Stimulated activated CD8-positive, alpha-beta memory T cell treated with anti-CD3 and anti-CD28 coated beads, Interleukin-7, amount 100 ng/mL, for 48 hours (primary cell): ENCODE measurements at places on chromosomes 5 and 9.

GRCh38 chr5:98785244-98785643, 11.8 kb downstream of the RGMB start:
- no peak for DNase-seq

DNA sequence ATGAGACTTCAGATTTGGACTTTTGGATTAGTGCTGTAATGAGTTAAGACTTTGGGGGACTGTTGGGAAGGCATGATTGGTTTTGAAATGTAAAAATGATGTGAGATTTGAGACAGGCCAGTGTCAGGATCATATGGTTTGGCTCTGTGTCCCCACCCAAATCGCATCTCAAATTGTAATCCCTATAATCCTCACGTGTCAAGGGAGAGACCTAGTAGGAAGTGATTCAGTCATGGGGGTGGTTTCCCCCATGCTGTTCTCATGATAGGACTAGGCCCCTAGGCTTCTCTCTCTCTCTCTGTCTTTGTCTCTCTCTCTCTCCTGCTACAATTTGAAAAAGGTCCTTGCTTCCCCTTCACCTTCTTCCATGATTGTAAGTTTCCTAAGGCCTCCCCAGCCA, 473.3 kb upstream of the CD180 start:
- no peak for DNase-seq

GRCh38 chr9:82996941-82997340, 66.0 kb downstream of the RASEF start:
- DNase-seq, result no peak

- no peak for DNase-seq
These were observed 71.4 kb upstream of the PHYKPL start for GRCh38 chr5:178304016-178304415.

DNA sequence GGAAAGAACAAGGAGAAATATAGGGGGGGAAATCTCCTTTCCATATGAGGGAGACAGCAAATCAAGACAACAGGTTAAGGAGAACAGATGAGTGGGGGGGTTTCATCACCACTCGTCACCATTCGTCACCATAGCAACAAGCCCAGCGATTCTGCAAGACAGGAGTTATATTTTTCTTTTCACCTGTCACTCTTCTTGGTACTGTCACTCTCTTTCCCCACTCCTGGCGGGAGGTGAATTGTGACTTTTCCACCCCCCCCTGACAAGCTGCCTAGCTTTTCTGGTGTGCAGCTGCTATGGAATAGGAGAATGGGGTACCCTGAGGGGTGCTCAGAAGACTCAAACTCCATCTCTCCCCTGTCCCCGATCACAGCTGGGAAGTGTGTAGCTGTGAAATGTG, 239.9 kb downstream of the FAM114A2 start:
- no peak for DNase-seq

GRCh38 chr5:52392321-52392720, 395.4 kb upstream of the ITGA1 start:
- no peak for DNase-seq

DNA sequence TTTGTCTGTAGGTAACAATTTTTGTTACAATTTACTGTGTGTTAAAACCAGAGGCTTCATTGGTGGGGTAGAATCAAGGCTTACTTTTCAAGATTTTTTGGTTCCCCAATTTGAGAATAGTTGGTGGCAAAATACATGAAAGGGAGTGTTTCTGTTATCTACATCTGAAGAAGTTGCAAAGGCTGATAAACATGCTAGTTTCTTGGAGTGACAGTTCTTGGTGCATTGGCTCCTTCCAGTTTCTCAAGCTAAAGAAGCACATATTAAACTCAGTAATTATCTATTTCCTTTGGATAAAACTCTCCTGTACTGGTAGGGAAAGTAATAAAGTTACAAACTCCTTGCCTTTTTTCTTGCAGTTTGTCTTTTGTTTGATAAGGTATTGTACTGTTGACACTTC, 5.9 kb downstream of the MACIR start:
- no peak for DNase-seq

DNA sequence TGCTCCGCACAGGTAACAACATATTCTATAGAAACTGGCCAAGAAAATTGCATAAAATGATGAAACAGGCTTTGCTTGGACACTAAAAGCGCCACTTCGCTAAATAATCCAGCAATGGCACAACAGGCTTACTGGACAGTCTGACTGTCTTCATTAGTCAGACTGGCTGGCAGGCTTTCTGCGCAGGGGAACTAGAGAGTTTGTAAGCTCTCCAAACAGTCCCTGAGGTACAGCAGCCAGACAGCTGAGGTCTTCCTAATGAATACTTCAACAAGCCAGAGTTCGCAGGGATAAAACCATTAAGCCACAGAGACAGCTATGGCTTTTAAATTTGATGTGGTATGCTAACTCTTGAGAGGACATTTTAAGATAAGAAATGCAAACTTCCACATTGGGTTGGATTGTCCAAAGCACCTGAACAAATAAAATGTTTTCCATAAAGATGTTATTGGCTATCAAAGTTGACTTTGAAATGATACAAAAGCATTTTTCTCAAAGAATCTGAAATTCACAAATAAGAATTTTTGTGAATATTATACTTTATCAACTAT, 20.7 kb downstream of the PLK2 start:
- no peak for DNase-seq

GRCh38 chr9:86557918-86558317, 203.7 kb upstream of the TUT7 start:
- no peak for DNase-seq

GRCh38 chr9:98804083-98804482, 3.4 kb upstream of the GALNT12 start:
- no peak for DNase-seq

DNA sequence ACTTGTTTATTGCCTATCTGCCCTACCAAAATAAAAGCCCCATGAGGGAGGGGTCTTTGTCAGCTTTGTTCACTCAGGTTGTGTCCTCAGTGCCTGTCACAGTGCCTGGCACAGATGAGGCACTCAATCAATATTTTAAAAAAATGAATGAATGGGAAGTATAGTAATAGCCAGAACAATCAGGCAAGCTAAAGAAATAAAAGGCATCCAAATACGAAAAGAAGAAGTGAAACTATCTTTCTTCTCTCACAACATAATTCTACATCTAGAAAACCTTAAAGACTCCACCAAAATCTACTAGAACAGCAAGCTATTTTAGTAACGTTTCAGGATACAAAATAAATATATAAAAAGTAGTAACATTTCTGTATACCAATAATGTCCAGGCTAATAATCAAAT, 37.8 kb upstream of the C5orf63 start:
- DNase-seq, result no peak

DNA sequence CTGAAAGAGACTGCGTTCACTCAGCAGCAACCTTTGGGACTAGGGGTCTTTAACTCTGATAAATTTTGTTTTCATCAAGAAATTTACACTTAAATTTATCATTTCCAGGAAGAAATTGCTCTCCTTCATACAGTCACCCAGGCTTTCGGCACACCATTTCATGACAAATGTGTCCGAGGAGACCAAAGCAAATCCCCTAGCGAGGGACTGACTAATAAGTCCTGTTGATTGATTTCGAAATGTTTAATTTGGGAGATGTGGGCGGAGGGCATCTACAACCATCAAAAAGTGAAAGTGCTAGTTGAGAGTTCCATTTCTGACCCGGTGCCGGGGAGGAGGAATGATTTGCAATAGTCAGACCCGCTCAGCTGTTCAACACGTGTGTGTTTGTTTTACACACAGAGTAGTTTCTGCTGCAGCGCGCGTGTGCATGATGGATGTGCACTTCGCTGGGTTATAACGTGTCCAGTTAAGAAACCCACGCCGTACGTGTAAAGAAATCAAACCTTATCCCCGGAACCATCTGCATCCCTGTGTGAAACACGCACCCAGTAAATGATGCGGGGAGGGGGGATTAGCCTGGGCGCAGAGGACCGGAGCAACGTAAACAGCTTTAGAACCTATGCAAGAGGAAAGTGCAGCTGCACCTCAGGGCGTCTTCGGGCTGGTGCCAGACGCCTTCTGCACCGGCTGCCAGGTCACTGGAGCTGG, 845 bp upstream of the NR4A3 start:
- DNase-seq, result no peak

DNA sequence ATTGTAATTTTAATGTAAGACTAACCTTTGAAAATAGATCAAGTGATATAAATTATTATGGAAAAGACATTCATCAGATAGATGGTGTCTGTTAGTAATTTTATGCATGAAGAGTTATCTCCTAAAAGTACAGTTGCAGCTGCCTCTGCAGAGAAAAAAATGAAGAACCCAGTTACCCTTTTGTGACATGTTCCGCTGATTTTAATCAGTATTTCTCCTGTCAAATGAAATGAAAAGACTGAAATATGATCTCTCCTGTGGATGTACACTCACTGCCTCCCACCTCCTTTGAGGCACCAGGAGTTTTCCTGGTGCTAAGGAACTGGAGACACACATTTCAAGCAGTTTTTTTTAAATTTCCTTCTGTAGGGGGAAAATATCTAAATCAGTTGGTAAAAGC, 277.4 kb downstream of the KIF4B start:
- DNase-seq, result no peak

GRCh38 chr5:60522292-60522905, 177.6 kb downstream of the DEPDC1B start:
- no peak for DNase-seq

DNA sequence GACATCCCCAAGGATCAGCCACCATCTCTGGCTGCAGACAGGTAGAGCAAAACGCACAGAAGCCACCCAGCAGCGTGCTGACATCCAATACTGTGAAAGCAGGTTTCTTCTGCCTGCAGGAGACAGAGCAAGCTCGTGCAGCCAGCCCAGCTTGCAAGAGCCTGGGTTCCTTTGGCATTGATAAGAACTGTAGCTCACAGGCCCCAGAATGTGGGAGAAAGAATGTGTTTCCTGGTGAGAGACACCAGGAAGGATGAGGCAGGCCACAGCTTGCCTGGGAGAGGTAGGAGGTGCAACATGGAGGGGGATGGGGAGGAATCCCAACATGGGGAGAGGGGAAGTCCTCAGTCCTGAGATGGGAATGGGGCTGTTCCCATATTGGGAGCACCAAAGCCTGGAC, 34.0 kb upstream of the ARAP3 start:
- no peak for DNase-seq

GRCh38 chr9:27870404-27870803, 297.1 kb upstream of the C9orf72 start:
- no peak for DNase-seq

- no peak for DNase-seq
These were observed 68.4 kb upstream of the IZUMO3 start for GRCh38 chr9:24614070-24614469.

DNA sequence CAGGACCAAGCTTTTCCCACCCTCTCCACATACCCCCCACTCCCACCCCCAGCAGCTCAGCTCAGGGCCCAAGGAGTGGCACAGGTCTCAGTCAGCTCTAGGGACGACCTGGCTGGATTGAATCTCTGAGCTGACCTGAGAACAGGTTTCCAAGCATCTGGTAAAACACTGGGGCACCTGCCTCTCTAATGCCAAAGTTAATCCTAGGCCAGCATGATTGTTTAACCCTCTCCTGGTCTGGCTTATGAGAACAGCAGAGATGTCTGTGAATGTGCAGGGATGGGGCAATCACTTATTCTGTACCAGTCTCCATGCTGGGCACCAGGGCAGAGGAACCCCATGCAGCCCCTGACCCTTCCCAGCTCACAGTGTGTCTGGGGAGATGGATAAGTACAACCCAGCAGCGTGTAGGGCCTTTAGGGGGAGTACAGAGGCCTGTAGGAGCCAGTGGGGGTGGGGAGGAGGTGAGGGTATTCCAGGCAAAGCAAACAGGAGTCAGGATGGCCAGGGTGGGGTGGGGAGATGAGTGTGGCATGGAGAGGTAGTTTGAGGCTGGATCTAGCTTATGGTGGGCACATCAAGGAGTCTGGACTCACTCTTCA, 678 bp upstream of the KIF12 start:
- DNase-seq, result no peak

DNA sequence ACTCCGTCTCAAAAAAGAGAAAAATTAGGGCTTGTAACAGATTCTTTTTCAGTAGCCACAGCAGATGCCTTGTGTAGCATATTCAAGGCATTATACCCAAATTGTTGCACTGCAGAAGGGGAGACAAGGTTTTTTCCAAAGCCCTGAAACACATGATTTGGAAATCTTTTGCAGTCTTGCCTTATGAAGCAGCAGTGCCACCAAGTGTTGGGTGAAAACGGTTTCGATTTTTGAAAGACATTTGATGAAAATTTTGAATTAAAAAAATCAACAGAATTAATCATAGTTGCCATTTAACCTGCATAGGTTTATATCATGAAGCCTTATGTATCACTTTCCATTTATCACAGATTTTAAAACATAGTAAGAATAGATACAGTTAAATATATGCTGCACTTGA, 479.5 kb downstream of the TAF11L14 start:
- no peak for DNase-seq

DNA sequence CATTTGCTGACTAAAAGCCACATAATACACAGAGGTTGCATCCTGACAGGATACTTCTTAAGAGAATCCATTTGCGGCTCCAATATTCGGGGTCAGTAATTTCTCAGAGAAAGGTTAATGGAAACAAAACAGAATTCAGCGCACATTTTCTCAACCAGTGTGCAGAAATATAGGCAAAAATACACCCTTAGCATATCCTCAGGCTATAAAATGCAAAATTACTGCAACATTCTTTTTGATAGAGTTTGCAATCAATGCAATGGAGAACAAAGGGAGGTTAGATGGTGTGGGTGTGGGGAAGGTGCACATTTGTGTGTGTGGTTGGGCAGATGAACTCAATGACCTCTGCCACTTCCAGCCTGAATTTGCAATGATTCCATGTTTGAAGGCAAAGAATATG, 35.4 kb upstream of the ACO1 start:
- no peak for DNase-seq

GRCh38 chr9:136977223-136977622, at the start of gene PTGDS:
TSS of gene PTGDS (plus strand) at chr9:136977504. CDS start at chr9:136977579, 75 bp downstream.
- no peak for DNase-seq

- no peak for DNase-seq
These were observed 761 bp upstream of the DNAJC25 start for GRCh38 chr9:111630182-111630963.

DNA sequence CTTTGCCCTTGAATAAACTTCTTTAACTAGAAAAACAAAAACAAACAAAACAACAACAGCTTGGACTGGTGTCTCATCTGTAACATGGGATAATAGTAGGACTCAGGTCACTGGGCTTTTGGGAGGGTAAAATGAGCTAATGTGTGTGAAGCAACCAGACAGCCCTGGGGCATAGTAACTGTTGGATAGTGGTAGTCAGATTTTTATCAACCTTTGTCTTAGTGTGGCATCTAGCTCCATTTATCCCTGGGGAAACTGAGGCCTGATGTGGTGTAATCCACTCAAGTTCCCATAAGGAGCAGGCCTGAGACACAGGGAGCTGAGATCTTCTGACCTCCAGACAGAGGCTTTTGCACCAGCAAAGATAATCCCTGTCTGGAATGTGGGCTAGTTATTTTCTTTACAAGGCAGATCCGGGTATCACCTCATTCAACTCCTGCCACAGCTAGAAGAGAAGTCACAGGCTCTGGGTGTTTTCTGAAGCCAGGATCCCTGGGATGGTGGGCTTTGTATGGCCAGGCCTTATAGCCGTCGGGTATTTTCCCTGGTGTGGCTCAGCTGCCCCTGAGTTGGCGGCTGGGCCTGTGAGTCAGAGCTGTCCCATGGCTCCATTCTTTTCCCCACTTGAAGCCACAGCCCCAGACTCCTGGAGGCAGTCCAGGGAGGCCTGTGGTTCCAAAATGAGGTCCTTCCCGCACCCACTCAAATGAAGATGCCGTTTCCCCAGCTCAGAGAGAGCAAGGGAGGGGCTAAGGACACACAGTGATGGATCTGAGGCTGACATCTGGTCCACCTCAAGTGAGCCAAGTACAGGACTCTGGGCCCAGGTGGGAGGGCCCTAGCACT, 26.1 kb upstream of the CSF1R start:
- DNase-seq, result no peak

- DNase-seq, result no peak
These were observed 9.5 kb downstream of the HABP4 start for GRCh38 chr9:96459268-96460007.

GRCh38 chr9:90870621-90871326, 69.2 kb downstream of the SYK start:
- DNase-seq, result peak; percentile 8
